ENCODE measurements at places on chromosomes 16 and 17.

- no peak for DNase-seq
These were observed 273.1 kb downstream of the PHKB start for GRCh38 chr16:47734081-47734857.

- DNase-seq, result peak; percentile 64
These were observed 130.8 kb upstream of the EEF2KMT start for GRCh38 chr16:5228369-5228768.

GRCh38 chr17:53538129-53538617, 284.6 kb upstream of the KIF2B start:
- no peak for DNase-seq

- no peak for DNase-seq
These were observed 9.6 kb downstream of the BANP start for GRCh38 chr16:87960852-87961251.

DNA sequence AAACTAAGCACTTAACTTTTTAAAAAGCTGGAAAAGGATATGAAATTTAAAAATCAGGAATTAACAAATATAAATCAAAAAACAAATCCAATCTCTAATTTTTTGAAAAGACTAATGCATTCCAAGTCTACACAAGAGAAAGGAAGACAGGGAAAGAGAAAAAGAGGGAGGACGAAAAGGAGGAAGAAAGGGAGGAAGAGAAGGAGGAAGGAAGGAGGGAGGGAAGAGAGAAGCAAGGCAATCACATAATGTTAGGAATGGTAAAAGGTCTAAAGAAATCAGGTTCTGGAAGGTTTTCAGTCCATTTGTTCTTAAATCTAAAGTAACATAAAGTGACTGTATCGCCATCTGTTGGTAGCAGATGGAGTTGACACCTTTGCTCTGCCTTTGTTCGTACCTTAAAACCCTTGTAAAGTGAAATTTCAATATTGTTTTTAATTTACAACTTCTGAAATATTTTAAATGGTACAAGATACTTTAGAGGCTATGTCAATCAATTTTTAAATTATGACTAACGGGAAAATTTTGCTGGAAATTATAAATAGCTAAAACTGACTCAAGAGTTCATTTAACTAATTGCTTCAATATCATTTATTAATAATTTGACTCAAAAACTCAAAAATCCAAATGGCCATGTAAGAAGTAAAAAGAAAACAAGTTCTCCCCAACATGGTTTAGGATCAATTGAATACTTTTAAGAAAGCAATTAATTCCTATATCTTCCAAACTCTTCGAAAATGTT, 20.4 kb upstream of the CDYL2 start:
- peak; percentile 67 for DNase-seq
